ENCODE measurements at places on chromosomes 2 and 18. TPM values are rescaled to one million over a fixed set of nuclear protein-coding genes. Genes with fewer than 3 reads are reported as not detected.

Gene ALLC
- not detected for total RNA-seq

Gene OTX1
- total RNA-seq: 0.25 TPM

Gene FEZ2
- 86.2 TPM for total RNA-seq

Gene UGT1A3
- total RNA-seq: not detected

Gene LAMA1
- 6.2 TPM for total RNA-seq

Gene GCG
- total RNA-seq: not detected

Gene SLC8A1
- total RNA-seq: 83.4 TPM

Gene ACTG2
- total RNA-seq: not detected

Gene AQP12B
- not detected for total RNA-seq

Gene C2orf15
- not detected for total RNA-seq

Gene COLEC11
- not detected for total RNA-seq

Gene FAM228A
- total RNA-seq: 2.1 TPM

Gene FNDC4
- total RNA-seq: 24.2 TPM

Gene TGIF1
- total RNA-seq: 122 TPM

Gene CDCA7
- total RNA-seq: 3.0 TPM

Gene FRZB
- 0.32 TPM for total RNA-seq

Gene APCDD1
- total RNA-seq: not detected

Gene SLC9A4
- not detected for total RNA-seq

Gene KLF7
- total RNA-seq: 43.0 TPM

Gene POU3F3
- not detected for total RNA-seq

Gene PRSS56
- not detected for total RNA-seq

Gene PDCD1
- not detected for total RNA-seq

Gene CD8B2
- not detected for total RNA-seq

Gene LTBP1
- 198 TPM for total RNA-seq

Gene CNGA3
- total RNA-seq: 0.51 TPM

Gene CCBE1
- total RNA-seq: 11.4 TPM

Gene GDF7
- not detected for total RNA-seq

Gene SULT1C4
- total RNA-seq: not detected

Gene ST8SIA5
- total RNA-seq: 0.13 TPM

Gene ANKRD53
- total RNA-seq: not detected

Gene FSIP2
- total RNA-seq: not detected

Gene FAM228B
- total RNA-seq: 5.8 TPM

Gene CMPK2
- total RNA-seq: 0.13 TPM

Gene GPR55
- not detected for total RNA-seq

Gene TXNDC9
- total RNA-seq: 75.1 TPM

Gene UCN
- not detected for total RNA-seq

Gene PXDN
- 291 TPM for total RNA-seq

Gene RBM45
- 15.2 TPM for total RNA-seq

Gene GPR45
- total RNA-seq: not detected

Gene COA5
- total RNA-seq: 32.7 TPM

Gene RGPD6
- 27.9 TPM for total RNA-seq

Gene CD207
- not detected for total RNA-seq

Gene G6PC2
- total RNA-seq: not detected

Gene IL18RAP
- total RNA-seq: not detected

Gene LRP1B
- not detected for total RNA-seq

Gene CYP26B1
- 0.32 TPM for total RNA-seq

Gene CD302
- total RNA-seq: 13.9 TPM

Gene ATIC
- 14.4 TPM for total RNA-seq

Gene ACVR1C
- total RNA-seq: 0.32 TPM

Gene STAT4
- total RNA-seq: 1.5 TPM

Gene SERPINB10
- not detected for total RNA-seq

Gene MAP3K20
- 55.0 TPM for total RNA-seq

Gene PROC
- not detected for total RNA-seq

Gene NFATC1
- 7.5 TPM for total RNA-seq

Gene SCN7A
- total RNA-seq: not detected

Gene ALK
- not detected for total RNA-seq
